Sigmoid colon (tissue), 7 donors: ENCODE measurements at places on chromosomes 1 and 21.

DNA sequence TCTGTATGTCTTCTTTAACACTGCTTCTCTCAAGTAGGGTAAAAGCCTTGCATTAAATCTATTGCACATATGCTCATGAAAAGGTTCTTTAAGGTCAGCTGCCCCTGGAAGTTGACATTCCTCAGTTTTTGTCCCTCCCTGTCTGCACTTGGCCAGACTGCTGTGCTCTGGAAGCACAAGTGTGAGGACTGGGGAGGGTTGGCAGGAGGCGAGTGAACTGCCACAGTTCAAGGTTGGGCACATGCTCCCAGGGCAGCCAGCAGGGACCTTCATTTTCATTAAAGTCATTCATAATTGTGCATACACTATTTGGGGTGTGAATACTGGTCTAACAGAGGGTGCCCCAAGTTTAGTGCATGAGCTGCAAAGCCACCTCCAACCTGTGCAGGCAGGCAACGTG, 10.9 kb upstream of the THEM5 start:
- DNase-seq = no peak

DNA sequence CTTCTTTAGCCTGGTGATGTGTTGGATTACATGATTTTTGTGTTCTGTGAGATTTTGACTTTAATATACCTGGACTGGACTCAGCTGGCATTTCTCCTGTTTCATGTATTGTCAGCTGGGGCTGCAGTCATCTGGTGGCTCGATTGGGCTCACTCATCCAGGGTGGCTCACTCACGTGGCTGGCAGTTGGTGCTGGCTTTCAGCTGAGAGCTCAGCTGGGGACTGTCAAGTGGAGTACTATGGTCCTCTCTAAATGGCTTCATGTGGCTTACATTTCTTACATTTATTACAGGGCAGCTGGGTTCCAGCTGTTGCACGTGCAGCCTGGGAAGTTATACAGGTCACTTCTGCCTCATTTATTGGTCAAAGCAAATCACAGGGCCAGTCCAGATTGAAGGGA, 22.8 kb downstream of the HHAT start:
- DNase-seq = no peak

DNA sequence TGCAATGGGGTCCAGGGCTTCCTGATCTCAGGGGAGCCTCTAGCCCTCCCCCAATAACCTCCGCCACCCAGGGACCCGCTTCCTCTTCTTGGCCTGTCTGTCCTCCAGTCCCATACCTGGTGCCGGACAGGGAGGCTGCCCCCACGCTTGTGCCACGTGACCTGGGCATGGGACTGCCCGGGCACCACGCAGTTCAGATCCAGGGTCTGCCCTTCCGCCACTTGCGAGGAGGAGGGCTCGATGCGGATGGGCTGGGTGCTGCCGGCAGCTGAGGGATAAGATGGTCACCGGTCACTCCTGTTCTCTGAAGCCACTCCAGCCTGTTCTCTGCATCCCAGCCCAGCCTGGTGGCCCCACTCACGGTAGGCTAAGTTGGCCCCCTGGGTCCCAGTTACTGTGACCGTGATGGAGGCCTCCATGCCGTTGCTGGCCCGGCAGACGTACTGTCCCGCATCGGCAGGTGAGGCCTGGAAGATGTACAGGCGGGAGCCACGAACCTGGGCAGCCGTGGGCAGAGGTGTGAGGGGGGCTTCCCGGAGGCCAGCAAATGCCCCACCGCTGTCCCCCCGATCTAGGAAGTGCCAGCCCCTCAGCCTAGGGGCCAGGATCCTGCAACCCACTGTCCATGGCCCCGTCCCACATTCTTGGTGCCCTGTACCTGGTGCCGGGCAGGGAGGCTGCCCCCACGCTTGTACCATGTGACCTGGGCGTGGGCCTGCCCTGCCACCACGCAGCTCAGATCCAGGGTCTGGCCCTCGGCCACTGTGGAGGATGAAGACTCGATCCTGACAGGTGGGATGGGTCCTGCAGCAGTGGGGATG, 39.6 kb downstream of the LDLRAD2 start:
- DNase-seq = no peak

- DNase-seq = peak; percentile 63
Measured at GRCh38 chr21:42302076-42302650, 13.0 kb downstream of the TFF3 start.

- DNase-seq = no peak
Measured at GRCh38 chr1:56258371-56258770, 321.0 kb downstream of the PLPP3 start.

DNA sequence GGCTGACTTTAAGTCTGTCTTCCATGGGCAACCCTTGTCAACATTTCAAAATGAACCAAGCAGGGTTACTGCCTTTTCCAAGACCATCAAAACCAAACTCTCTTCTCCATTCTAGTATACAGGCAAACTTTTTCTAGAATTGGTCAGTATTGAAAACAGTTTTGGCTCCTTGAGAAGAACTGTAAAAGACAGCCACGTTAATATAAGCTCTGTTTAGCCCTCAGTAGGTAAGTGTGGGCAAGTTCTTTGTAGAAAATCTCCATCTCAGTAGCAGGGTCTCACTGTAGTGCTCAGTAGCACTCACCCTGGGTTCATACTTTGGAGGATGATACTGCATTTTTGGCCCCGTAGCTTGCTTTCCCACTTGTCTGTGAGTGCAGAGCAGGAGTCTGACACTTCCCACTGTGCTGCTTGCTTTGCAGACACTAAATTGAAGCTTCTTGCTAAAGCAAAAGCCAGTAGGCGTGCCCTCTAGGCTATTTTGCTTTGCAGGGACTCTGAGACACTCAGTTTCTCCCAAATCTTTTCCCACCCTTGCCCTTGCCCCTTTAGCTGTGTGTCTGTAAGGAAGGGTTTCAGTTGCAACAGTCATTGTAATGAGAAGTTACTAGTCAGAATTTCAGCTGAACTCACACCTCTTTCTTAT, 34.3 kb upstream of the CACYBP start:
- no peak for DNase-seq

DNA sequence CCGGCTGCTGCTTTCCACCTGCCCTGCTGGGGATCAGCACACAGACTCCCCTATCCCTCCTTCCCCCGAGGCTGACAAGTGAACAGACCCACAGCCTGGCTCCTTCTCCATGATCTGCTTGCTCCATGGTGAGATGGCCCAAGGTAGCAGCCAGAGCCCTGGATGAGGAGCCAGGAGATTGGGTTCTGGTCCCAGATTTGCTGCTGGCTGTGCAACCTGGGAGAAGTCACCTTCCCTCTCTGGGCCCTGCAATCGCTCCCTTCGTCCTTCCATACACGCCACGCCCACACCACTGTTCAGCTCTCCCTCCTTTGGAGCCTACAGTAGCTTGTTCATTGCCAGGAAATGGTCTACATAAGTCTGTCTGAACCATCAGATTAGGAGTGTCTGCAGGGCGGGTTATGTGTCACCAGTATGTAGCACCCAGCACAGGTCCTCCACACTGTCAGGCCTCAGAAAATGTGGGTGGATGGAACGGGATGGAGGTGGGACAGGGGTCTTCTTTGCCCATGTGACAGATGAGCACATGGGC, 9.2 kb upstream of the EPHA8 start:
- no peak for DNase-seq

DNA sequence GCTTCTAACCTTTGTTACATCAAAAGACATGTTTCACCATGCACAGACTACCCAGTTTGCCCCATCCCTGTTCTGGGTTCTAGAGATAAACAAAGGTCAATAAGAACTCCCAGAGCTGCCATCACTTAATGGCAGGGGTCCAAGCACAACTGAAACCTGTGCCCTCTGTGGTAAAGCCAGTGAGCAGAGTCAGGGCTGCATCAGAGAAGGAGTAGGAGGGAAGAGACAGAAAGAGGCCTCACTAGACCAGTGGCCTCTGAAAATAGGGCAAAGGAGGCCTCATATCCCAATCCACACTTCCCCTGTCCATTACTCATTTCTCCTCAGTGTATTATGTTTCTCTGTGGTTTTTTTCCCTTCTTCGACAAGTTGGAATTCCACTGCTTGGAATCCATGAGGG, 10.2 kb downstream of the ATP1A2 start:
- DNase-seq = peak; percentile 22

DNA sequence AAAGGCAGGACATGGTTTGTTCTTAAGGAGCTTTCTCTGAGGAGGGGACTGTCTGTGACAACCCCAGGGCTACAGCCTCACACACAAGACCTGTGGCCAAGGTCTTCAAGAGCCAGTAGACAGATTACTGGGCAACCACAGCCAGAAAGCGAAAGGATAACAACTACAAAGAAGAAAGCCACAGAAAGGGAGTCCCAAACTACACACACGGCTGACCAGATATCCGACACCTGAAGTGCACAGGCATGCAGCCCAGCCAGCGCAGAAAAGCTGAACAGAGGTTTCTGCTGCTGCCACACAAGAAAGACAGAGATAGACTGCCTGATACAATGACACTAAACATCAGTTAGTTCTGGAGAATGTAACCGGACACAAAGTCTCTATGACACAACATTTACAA, 21.4 kb upstream of the NADK start:
- no peak for DNase-seq

- DNase-seq = peak; percentile 91
Measured at GRCh38 chr1:183655562-183656075, 2.5 kb upstream of the APOBEC4 start.

GRCh38 chr1:204288021-204288588, 71.6 kb downstream of the PLEKHA6 start:
- peak; percentile 87 for DNase-seq
